ENCODE measurements at places on chromosomes 11 and 22. TPM values are rescaled to one million over a fixed set of nuclear protein-coding genes. Genes with fewer than 3 reads are reported as not detected.
A peak's percentile ranks its signal among the peaks of the same experiment; 100 is the strongest.

The OR52H1 gene
- total RNA-seq: not detected

The YWHAH gene
- total RNA-seq: 110 TPM

DNA sequence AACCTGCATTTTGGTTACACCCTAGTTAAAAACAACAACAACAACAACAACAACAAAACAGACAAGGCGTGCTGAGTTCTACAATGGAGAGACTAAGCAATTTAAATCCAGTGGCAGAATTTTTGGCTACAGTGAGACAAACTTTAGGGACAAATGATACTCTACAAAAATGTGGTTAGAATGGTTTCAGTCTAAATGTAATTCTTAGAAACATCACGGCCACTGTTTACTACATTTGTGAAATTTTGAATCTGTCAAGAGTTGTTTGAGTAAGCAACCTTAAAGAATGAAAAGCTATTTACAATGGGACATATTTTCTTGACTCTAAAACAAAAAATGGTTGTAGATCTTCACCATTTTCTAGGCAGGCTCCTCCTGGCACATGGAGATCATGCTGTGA lies 259.4 kb downstream of the SWAP70 start:
- no peaks in the 10 kb centered on the region for H3K27me3 ChIP-seq
- peaks cover 9% of the 10 kb centered on the region for H3K4me1 ChIP-seq
- no peak for DNase-seq
- no peak overlapping the region for H3K27ac ChIP-seq
- H3K36me3 ChIP-seq: no peaks in the 10 kb centered on the region

DNA sequence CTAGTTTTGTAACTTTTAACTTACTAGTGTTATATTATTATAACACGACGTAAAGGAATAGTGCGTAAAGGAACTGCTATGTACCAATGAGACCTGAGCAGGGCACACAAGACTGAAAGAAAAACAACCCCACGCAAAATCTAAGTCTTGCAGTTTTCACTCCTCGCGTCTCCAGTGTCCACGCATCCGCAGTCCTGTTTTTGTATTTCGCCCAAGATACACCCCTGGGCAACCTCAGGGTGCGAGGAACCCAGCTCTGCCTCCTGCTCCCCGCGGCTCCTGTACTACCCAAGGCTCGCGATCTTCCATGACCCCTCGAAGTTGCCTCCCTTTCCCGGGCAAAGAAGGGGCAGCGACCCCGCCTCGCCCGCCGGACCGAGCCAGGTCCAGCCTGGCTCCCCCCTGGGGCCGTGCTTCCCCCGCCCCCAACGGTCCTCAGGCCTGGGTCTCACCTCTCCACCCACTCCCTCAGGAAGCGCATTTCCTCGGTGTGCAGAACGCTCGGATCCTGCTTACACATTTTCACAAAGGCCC lies 393 bp downstream of the ST13 start:
- peaks cover 38% of the 10 kb centered on the region for H3K4me1 ChIP-seq
- no peaks in the 10 kb centered on the region for H3K27me3 ChIP-seq
- no peak for DNase-seq
- peak overlapping the region; percentile 100 for H3K27ac ChIP-seq
- peaks cover 12% of the 10 kb centered on the region for H3K36me3 ChIP-seq
- peak overlapping the region; percentile 99 for H3K4me3 ChIP-seq

DNA sequence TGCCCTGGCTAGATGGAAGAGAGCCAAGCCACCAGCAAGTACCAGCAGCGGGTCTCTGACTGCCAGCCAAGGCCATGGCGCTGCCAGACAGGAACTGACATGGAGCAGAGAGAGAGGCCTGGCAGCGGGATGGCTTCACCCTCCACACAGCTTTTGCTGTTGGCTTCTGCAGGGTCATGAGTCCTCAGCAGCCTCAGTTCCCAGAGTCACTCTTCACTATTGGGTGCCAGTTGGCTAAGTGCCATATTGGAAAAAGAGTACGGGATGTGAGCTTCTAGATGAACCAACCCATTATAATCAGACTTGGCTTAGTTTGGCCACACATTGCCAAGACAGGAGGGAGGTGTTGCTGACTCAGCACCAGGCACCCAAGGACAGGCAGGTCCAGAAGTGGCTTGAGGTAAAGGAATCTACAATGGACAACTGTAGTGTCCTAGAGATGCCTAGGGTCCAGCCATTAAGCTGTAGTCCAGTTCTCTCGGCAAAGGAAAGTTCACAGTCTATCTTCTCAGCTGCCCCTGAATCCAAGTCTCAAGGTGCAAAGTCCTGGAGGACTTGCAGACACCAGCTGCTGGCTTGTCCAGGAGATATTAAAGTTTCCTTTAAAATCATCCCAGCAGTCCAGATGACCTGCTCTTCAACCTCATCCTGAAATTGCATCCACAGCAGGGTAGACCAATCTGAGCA lies 40.7 kb upstream of the POU2AF1 start:
- no peaks in the 10 kb centered on the region for H3K36me3 ChIP-seq
- no peak for DNase-seq
- H3K4me1 ChIP-seq: peaks cover 12% of the 10 kb centered on the region
- H3K27me3 ChIP-seq: peaks cover 3% of the 10 kb centered on the region
- no peak overlapping the region for H3K4me3 ChIP-seq

DNA sequence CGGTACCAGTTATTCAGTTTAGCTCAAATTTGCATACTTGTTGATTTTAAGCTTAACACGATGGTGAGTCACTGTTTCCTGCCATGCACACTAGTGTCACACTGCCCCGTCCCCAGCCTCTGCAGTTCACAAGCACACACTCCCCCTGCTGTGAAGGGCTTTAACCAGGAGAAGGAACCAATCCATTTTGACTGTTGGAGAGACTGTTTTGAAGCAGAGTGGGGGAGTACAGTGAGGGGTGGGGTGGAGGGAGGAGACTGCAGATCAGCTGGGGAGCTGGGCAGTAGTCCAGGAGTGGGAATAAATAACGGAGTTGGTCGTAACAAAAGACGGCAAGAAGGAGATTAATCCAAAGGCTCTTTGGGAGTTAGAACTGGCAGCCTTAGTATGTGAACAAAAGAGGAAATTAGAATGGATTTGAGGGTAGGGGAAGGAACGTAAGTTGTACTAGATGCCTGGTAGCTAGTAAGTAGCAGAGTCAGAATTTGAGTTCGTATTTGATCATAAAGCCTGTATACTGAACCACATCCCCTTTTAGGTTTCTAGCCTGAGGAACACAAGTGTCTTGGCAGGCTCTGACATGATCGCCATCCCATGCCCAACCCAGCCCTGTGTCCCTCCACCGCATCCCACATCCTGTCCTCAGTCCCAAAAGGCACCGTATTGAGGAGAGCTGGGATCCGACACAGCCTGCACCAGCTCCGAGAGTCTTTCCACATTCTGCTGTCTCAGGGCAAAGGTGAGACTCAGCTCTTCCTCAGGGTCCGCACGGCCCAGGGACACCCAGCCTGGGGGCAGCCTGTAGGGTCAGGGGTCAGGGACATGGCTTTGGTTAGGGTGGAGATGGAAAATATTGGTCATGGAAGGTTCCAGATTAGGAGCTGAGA lies 862 bp downstream of the TPP1 start:
- H3K4me3 ChIP-seq: no peak overlapping the region
- H3K27ac ChIP-seq: no peak overlapping the region
- H3K36me3 ChIP-seq: peaks cover 7% of the 10 kb centered on the region
- DNase-seq: no peak
- no peaks in the 10 kb centered on the region for H3K27me3 ChIP-seq
- H3K4me1 ChIP-seq: no peaks in the 10 kb centered on the region
